ENCODE measurements at places on chromosomes 6 and 20.
A peak's percentile ranks its signal among the peaks of the same experiment; 100 is the strongest.

GRCh38 chr6:31585491-31585890, 586 bp upstream of the LST1 start:
- peak; percentile 57 for DNase-seq

GRCh38 chr6:41972826-41973225, 31.2 kb upstream of the CCND3 start:
- no peak for DNase-seq

- no peak for DNase-seq
These were observed 3.8 kb upstream of the SOX18 start for GRCh38 chr20:64052987-64053840.

DNA sequence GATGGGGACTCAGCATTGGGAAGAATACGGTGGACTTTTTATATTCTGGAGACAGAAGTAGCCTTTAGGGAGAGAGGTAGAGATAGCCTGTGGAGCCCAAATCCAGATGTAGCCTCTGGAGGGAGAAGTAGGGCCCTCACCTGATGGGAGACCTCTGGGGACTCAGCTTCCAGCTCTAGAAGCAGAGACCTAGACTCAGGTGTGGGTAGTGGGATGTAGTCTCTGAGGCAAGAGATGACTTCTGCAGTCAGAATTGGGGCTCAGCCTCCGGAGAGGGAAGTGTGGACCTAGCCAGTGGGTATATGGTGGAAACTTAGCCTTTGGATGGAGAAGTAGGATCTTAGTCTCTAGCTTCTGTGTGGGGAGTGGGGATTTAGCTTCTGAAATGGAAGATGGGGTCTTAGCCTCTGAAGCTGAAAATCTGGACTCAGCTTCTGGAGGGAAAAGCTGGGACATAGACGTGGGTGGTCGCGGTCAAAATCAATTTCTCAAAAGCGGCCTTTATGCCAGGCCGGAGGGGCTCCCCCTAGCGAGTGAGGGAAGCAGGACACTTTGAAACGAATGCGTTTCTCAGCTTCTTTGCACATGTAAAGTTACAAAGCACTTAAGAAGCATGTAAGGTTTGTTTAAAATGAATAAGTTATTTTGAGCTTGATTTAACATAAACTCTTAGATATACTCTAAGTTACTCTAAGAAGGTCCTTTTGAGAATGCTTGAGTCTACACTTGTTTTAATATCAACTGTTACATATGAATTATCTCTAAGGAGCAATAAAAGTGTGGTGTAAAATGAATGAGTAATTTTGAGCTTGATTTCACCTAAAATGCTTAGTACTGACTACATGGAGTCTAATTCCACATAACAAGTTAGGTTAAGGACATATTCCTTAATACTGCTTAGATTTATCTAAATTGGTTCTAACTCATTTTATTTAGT, 12.9 kb upstream of the ZNF343 start:
- peak; percentile 24 for DNase-seq

DNA sequence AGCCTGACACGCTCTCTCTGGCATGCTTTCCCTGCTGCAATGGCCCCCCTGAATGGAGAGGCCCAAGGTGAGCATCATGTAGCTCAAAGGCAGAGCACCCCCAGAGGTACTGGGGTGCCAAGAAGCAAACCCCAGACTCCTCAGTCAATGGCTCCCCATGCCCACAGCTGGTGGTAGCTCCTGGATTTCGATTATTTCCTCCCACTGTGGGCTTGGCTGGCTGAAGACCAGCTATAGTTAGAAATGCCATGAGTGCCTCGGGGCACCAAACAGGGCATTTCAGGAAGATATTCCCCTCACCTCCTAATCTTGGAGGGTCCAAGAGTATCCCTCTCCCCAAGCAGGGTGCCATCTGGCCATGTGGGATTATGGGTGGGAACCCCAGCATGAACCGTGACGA, 16.8 kb downstream of the MAP1LC3A start:
- DNase-seq: no peak

- no peak for DNase-seq
These were observed at the start of gene CDSN for GRCh38 chr6:31120151-31120915. Gene CDSN (minus strand): TSS chr6:31120446. CDS start chr6:31120419, 27 bp downstream.

DNA sequence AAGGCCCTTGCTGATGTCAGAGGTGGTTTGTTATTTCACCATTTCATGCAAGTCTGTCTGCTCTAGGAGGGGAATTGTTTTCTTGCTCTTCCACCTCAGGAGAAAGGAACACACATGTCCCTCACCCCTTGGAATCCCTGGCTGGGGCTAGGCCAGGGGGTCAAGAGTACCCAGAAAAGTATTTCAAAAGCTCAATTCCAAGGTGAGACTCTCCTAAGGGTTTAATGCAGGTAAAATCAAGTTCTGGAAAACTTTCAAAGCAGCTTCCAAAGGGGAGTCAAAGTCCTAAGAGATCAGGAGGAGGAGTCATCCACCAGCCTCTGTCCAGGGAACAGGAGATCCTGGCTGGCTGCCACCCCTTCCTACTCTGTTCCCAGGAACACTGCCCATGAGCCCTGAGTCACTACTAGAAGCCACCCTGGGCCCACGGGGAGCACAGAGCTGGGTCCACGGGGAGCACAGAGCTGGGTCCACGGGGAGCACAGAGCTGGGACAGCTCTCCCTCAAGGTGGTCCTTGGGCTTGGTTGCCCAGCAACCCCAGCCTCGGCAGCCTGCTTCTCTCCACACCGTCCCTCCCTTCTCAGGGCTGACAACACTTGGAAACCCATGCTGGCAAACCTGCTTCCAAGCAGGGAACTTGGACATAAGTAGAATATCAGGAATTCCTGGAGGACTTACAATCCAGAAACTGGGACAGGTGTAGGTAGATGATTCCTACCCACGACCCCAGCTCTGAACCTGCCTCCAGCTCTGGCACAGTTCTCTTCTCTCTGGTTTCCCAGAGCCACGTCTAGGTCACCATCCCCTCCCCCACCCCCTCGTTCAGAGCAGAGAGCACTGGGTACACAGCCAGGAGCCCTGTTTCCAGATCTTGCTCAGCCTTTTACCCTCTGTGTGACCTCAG, 35.3 kb upstream of the CDKN1A start:
- no peak for DNase-seq

DNA sequence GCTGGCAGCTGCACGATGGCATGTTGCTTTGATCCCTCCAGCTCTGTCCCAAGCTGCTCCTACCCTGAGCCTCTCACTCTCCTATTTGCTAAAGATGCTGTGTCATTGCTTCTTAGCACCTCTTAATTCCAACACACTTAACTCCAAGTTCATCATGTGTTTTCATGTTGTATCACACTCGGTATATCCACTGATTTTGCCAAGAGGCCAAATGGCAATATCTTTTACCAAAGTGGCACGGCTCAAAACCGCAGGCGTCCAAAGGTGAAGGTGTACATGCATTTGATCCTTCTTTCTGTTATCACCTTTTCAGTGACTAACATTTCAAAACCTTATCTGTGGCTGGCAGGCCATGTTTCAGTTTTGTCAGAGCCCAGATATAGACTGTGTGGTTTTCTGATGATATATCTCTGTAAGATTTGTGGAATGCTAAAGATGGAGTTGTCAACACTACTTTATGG, 217.0 kb downstream of the TBX18 start:
- DNase-seq: no peak

- DNase-seq: no peak
These were observed 111.1 kb upstream of the MCHR2 start for GRCh38 chr6:100105138-100105537.

DNA sequence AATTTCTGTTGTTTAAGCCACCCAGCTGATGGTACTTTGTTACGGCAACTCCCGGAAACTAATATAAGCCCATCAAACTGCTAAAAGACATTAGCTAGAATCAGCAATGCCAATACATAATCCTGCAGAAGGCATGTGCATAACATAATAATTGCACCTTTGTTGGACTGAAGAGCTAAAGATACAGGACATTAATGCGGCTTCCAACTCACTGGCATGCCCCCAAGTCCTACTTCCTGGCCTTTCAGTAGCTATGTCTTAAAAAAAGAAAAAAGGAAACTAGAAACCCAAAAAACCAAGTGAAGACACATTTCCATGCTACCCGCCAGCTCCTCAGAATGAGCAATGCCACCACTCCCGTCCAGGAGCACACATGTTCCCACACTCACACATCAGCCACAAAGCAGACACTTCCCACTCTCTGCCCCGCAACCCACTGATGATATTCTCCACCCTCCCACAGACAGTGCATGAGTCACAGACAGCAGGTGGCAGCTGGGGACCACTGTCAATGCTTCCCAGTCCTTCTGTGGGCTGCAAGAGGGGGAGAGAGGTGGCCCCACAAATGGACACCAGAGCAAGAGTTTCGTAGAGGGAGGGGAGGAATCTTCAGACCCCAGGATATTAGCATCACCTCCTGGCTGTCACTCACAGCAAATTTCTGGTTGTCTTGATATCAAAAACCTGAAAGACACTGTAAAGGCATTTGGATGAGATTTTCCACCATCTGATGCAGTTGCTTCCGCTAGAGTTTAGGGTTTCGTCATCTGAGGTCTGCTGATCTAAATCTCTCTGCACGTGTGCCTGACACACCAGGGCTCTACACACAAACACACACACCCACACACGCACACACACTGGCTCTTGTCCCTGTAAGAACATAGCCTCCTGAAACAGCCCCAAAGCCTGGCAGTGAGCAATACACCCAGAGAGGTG, 32.8 kb downstream of the GFOD1 start:
- DNase-seq: peak; percentile 65
